ENCODE measurements at places on chromosomes 16 and 17.

GRCh38 chr17:52201767-52202519 is 43.4 kb upstream of the CA10 start:
- no peak for DNase-seq

DNA sequence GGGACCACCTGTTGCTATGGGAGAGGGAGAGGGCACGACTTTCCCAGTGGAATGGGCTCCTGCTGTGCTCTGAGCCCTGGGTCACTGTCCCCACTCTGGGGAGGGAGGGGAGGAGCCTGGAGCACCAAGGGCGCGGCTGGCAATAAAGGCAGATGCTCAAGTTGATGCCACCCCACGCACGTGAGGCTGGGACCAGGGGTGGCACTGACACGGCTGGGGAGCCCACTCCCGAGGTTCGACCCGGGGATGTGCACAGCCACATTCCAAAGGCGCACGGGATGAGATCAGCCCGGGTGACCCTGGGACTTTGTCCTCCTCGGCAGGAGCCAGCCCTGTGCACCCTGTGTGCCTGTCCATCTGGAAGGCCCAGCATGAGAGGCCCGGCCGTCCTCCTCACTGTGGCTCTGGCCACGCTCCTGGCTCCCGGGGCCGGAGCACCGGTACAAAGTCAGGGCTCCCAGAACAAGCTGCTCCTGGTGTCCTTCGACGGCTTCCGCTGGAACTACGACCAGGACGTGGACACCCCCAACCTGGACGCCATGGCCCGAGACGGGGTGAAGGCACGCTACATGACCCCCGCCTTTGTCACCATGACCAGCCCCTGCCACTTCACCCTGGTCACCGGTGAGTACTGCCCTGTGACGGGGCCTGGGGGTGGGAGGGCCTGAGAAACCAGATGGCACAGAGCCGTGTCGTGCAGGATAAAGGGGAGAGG is at the start of gene ENPP7:
Gene ENPP7 (plus strand): TSS at position 175 of the 715 bp plus-strand sequence. CDS start 197 bp downstream, at position 372.
- no peak for DNase-seq

DNA sequence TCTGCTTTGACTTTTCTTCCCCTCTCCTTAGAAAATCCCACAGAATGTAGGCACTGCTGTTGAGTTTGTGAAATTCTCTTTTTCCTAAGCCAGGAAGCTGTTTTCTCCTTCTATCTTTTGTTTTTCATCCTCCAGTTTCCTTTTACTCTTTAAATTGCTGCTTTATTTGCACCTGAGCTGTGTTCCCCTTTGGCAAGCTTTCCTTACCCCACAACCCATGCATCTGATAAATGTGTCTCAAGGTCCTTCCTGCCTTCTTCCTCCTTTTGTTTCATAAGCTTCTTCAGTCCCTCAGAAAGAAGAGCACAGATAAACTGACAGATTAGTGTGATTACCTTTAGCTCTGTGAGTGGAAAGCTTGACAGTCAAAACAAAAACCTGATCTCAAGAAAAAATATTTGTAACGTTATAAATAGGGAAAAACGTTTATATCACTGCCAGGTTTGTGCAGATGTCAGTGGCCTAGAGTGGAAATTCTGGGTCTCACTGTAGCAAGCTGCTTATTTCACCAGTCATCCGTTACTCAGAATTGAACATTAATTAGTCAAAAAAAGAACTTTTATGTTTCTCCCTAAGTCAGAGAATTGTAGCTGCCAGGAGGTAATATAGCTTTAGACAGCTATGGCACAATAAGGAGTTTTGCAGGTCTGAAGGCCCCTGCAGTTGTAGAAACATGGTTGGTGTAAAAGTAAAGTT is 23.6 kb downstream of the GSDMB start:
- no peak for DNase-seq

GRCh38 chr17:73566905-73567782 is 77.1 kb downstream of the SDK2 start:
- no peak for DNase-seq

DNA sequence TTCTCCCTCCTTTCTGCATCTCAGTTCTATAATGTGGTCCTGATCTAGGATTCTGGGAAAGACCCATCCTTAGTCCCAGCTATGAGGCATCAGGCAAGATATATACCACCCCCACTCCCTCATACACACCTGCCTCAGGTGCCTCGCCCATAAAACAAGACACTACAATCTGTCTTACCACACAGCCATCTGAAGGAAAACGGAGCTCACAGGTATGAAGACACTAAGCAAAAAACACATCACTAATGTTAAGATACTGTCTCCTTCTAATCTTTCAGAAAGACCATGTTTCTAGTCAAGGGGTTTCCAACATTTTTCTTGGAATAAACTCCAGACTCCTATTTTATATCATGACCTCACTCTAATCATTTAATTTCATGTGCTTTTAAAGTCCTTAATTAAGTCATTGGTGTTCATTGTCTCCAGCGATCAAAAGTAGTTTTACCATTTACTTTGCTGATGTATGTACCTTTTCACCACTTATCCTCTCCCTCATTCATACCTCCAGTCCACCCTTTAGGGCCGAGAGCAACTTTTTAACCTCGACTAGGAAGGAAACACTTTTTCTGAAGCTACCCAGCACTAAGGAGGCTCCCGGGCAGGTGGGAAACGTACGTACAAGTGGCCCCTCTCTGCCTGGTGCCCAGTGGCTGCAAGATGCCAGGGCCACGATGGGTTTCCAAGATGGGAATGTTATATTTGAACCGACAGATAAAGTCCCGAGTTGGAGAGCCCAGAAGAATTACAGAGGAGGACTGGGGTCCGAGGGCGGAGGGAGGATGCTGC is 979 bp downstream of the MAP3K14 start:
- no peak for DNase-seq

DNA sequence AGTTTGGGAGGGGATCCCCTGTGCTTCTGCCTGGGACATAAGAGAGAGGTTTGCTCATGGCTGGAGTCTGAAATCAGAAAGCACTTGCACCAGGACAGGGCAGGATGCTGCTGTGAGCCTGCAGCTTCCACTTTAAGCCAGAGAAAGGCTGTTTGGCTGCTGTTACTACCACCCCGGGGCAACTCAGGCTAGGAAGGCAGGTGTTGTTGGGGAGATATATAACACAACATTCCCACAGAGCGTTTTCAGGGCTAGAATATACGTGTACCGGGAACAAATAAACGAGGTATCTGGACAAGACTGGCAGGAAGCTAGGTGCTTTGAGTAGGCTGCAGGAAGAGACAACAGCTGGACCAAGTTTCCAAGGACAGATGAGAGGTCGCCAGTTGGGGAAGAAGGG is 313.3 kb upstream of the CCL2 start:
- DNase-seq: no peak

DNA sequence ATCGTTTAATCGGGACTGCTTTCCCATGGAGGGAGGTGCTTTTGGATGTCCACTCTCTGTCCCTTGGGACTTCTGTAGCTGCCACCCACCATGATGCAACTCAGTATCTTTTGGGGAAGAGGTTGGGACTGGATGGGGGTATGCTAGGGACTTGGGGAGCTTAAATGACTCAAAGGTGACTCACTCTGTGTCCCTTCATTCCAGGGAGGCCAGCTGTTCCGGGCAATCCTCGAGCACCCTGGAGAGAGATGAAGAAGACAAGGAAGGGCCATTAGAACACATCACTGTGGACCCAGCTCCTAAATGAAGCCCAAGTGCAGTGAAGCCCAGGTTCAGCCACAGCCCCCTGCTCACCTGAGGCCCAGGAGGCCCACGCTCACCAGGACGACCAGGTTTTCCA is 4.6 kb downstream of the COL1A1 start:
- no peak for DNase-seq

GRCh38 chr17:35537601-35538141 is at the start of gene SLFN12L:
Gene SLFN12L, minus strand, starts transcription at chr17:35537678. Its CDS starts 15,314 bp downstream, at chr17:35522364.
- no peak for DNase-seq

DNA sequence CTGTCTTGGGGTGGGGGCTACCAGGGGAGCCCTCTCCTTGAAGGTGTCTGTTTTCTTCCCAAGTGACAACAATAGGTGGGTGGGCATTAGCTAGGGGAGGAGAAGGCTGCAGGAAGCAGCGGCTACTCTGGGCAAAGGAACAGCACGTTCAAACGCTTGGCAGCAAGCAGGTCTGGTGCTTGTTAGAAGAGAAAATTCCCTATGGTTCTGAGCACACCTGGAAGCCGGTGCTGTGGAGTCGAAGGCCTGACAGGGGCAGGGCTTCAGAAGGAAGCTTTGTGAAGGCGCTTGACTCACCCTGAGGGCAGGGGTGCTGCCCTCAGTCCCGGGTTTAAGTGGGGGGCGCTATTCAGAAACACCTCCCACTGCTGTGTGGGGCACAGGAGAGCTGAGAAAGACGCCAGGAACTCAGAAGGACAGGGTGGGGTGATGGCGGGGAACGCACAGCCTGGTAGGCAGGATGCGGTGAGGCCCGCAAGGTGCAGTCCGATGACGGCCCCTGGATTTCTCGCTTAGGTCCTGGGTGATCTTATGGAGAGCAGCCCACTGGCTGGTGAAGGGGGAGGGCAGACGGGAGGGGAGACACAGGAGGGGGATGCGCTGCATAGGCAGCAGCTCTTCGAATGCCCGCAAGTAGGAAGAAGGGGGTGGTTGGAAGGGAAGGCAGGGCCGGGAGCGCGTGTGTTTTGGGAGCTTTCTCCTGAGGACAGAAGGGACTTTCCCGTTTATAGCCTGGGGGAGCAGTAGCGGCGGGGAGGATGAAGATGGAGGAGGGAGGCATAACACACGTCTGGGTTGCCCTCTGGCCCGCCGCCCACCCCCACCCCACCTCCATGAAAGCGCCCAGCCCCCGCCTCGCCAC is 3.2 kb downstream of the GJD3 start:
- DNase-seq: no peak

GRCh38 chr16:88002749-88003148 is 51.5 kb downstream of the BANP start:
- DNase-seq: no peak

- no peak for DNase-seq
Observed at GRCh38 chr17:68356949-68357455, 65.7 kb downstream of the ARSG start.

DNA sequence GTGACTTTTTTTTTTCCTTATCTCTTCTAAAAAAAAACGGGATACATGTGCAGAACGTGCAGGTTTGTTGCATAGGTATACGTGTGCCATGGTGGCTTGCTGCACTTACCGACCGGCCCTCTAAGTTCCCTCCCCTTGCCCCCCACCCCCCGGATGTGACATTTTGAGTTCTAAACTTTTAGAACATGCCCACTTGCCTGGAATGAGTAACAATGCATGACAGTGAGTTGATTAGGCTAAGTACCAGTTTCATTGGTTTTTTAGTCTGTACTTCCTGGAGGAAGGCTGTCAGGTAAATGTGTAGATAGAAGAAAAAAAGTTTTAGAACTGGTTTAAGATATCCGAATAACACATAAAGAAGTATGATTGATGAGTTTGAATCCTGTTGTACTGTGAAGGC is 4.0 kb downstream of the BPTF start:
- peak; percentile 46 for DNase-seq

- DNase-seq: no peak
Observed at GRCh38 chr16:11474617-11475291, 112.0 kb downstream of the LITAF start.

DNA sequence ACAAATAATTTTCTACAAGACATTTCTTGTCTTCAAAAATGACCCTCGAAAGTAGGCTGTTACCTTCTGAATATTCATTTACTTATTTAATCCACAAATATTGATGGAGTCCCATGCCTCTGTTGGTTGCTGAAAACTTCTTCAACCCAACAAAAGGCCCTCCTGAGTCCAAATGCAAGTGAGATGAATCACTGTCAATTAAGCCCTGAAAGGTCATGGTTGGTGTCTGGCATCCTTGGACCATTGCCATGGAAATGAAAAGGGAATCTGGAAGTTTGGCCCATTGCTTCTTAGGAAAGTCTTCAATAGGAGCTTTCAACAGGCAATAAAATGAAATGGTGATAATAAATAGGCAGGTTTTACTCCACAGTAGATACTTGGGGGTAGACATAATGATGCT is 364.7 kb upstream of the DYNLRB2 start:
- DNase-seq: no peak

DNA sequence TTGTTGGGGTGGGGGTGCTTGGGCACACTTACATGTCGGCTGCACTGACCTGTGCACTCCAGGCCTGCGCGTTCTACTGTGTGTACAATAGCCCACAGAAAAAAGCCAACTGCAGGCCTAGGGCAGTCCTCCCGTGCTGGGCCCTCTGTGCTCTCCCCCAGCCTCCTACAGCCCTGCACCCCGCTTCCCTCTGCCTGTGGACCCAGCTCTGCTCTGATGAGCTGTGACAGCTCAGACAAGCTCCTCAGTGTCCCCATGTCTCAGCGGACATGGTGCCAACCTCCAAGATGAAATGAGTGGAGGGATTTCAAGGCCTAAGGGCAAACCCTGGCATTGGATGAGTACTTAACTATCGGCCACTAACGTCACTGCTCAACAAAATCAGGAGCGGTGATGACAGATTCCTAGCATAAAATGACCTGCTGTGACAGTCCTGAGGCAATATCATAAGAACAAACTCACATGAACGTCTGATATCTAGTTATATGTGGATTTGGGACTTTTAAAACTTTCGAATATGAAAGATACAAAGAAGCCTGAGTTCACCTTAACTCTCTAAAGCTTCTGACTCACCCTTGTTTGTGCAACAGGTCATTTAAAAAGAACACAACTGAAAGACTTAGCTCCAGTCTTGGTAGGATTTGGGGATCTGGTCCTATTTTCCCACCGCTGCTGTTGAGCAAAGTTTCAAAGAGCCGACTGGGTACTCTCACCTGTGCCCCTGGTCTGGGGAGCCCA is 34.7 kb downstream of the CCDC57 start:
- no peak for DNase-seq

DNA sequence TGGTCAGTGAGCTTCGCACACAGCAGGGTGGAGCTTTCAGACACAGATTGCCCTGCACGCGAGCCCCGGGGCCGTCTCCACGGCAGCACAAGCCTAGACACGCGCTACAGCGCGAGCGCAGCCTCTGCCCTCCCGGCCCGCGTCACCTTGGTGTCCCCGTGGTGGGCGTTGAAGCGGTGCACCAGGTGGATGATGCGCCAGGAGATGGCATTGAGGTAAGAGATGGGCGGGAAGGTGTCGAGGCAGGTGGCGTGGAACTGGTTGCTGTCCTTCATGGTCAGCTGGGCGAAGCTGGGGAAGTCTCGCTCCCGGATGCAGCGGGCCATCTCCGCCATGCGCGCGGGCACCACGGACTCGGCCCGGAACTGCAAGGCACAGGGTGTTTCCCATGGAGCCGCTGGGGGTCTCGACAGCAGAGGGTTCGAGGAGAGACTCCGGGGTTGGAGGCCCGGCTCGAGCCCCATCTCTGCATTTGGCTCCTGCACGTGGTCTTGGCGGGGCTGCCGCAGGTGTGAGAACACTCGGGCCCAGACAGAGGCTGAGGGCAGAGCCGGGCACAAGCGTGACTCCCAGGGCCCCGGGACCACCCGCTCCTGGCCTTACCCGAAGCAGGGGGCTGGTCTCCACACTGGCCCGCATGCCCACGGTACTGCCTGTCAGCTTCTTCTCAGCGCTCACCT is 4.3 kb upstream of the CYBA start:
- DNase-seq: no peak

- DNase-seq: no peak
Observed at GRCh38 chr16:85879975-85880831, 18.8 kb upstream of the IRF8 start.

GRCh38 chr16:81821436-81822128 is 42.5 kb downstream of the PLCG2 start:
- no peak for DNase-seq
